ENCODE measurements at places on chromosomes 7 and 10. TPM values are rescaled to one million over a fixed set of nuclear protein-coding genes. Genes with fewer than 3 reads are reported as not detected.

ABLIM1 gene
- 29.5 TPM for total RNA-seq

NUDT13 gene
- total RNA-seq: 0.57 TPM

PON1 gene
- total RNA-seq: not detected

OR2A7 gene
- 0.52 TPM for total RNA-seq

TSPAN33 gene
- 6.1 TPM for total RNA-seq

GRID1 gene
- 0.19 TPM for total RNA-seq

AKR1B15 gene
- 0.29 TPM for total RNA-seq
